ENCODE measurements at places on chromosomes 4 and X. TPM values are rescaled to one million over a fixed set of nuclear protein-coding genes. Genes with fewer than 3 reads are reported as not detected.

DNA sequence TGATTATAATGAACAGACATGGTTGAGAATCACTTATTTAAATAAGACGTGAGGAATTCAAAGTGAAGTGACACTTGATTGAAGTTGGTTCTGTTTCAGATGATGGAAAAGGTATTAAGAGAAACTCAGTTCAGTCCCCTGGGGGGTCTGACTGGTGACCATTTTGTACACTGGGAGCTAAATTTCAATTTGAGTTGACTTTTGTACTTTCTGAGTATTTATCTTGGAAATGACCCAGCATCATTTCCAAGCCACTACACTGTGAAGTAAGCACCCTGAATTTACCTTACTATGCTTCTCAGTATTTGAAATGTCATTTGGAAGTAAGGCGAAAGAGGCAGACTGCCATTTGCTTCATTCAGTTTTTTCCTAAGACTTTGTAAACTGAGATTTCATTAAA lies 73.4 kb downstream of the CNOT6L start:
- ATAC-seq = no peak

The FRMPD4 gene
- 2.1 TPM for total RNA-seq

The NSG1 gene
- total RNA-seq = 0.15 TPM

DNA sequence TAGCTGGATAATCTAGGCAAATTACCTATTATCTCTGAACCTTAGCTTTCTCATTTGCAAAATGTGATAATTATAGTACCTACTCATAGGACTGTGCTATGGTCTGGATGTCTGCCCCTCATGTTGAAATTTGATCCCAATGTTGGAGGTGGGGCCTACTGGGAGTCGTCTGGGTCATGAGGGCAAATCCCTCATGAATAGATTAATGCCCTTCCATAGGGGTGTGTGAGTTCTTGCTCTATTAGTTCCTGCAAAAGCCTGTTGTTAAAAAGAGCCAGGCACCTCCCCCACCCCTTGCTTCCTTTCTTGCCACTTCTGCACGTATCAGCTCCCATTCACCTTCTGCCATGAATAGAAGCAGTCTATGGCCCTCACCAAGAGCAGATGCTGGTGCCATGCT lies 73.9 kb downstream of the SERTM2 start:
- no peak for ATAC-seq

- ATAC-seq = no peak
Observed at GRCh38 chr4:171785388-171785787, 27.8 kb upstream of the GALNTL6 start.

The PGRMC1 gene
- 152 TPM for total RNA-seq

- no peak for ATAC-seq
Observed at GRCh38 chrX:153646620-153647373, at the start of gene DUSP9. Gene DUSP9 (plus strand): TSS chrX:153647203. CDS start chrX:153647954, 751 bp downstream.

The AFF2 gene
- 1.6 TPM for total RNA-seq

GRCh38 chrX:2954541-2954940 lies 25.4 kb upstream of the ARSD start:
- no peak for ATAC-seq

The VCX3B gene
- not detected for total RNA-seq

The WDR1 gene
- 353 TPM for total RNA-seq

- ATAC-seq = no peak
Observed at GRCh38 chrX:85503258-85504158, 124.0 kb upstream of the POF1B start.

The HUWE1 gene
- total RNA-seq = 103 TPM

The PRSS12 gene
- 0.42 TPM for total RNA-seq

DNA sequence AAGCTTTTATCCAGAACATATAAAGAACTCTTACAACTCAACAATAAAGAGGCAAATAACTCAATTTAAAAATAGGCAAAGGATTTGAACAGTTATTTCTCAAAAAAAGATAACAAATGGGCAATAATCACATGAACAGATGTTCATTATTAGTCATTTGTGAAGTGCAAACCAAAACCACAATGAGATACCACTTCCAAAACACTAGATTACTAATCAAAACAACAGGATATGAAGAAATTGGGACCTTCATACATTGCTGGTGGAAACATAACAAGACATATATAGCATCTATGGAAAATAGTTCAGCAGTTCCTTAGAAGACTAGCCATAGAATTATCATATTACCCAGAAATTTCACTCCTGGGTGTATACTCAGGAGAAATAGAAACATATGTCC lies 224.6 kb downstream of the FBXO8 start:
- ATAC-seq = no peak

All from gastroesophageal sphincter (tissue), 4 donors.